ENCODE measurements at places on chromosomes 16 and 17. TPM values are rescaled to one million over a fixed set of nuclear protein-coding genes. Genes with fewer than 3 reads are reported as not detected.
A peak's percentile ranks its signal among the peaks of the same experiment; 100 is the strongest.

- no peaks in the 10 kb centered on the region for H3K4me1 ChIP-seq
- H3K36me3 ChIP-seq: no peaks in the 10 kb centered on the region
- H3K27ac ChIP-seq: no peak overlapping the region
Observed at GRCh38 chr16:23528644-23529310, 18.5 kb upstream of the GGA2 start.

- DNase-seq: no peak
- no peak within 1 kb of the TSS for H3K4me3 ChIP-seq
- no peak within 1 kb of the TSS for H3K27ac ChIP-seq
- H3K4me1 ChIP-seq: no peaks in the 10 kb centered on the region
- H3K27me3 ChIP-seq: peaks cover 11% of the 10 kb centered on the region
Observed at GRCh38 chr17:44267818-44268490, at the start of gene SLC4A1. Gene SLC4A1, minus strand, starts transcription at chr17:44268135. Its CDS starts 5,269 bp downstream, at chr17:44262866.

Gene ADAD2
- total RNA-seq: 0.43 TPM

Gene IRF8
- total RNA-seq: 46.8 TPM

DNA sequence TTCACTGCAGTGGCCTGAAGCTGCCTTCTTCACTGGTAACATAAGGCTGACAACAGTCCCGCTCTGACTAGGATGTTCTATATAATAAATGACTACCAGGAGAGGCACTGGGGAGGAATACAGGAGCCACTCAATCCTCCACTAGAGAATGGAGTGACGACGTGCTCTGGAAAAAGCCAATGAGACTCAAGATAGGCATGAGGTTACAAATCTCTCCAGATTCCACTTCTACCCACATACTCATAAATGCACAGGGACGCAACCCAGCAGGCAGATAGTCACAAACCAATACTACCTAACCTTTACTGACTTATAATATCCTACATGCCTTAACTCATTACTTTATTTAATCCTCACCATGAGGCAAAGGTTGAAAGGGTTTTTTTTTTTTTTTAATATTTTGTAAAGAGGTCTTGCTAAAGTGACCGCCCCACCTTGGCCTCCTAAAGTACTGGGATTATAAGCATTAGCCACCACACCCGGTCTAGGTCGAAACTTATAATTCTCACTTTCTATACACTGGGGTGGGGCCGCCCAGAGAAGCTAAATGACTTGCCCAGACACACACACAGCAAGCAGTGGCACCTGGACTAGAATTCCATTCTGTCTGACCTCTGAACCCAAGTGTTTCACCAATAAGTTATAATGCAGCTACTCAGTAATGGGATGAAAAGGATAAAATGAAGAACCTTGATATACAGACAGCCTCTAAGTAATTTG is 33.7 kb downstream of the TOM1L2 start:
- no peak overlapping the region for H3K27ac ChIP-seq
- no peak overlapping the region for H3K4me3 ChIP-seq
- DNase-seq: no peak
- no peaks in the 10 kb centered on the region for H3K36me3 ChIP-seq

Gene CCL22
- total RNA-seq: 8.0 TPM

Gene TNFRSF13B
- total RNA-seq: not detected

Gene DNAAF8
- total RNA-seq: not detected

Gene KRTAP2-3
- total RNA-seq: not detected

DNA sequence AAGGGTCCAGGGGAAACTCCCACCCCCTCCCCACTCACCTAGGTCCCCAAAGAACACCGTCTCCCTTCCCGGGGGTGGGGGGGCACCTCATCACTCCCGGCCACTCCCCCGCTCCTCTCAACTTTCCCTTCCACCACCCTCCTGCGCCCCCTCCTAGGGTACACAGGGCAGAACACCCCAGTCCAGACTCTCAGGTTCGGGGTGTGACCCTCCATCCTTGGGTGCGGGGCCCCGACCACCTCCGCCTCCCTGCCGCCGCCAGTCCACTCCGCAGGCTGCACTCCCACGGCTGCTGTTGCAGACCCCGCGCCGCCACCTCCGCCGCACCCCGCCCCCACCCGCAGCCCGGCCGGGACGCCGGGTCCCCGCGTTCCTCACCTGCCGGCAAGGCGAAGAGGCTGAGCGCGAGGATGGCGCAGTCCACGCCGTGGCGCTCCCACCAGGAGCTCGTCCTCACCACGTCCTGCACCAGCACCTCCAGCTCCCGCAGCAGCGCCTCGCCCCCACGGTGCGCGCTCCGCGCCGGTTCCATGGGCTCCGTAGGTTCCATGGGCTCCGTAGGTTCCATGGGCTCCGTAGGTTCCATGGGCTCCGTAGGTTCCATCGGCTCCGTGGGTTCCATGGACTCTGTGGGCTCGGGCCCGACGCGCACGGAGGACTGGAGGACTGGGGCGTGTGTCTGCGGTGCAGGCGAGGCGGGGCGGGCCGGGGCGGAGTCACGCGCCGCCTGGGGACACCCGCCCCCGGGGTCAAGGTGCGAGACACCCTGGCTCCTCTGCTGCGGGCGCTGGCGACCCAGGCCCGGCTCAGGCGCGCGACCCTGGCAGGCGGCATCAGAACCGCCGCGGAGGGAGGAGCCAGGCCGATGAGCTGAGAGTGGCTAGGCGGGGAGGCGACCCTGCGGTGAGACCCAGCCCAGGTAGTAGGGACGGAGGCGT is at the start of gene FADS6:
Gene FADS6 (minus strand): TSS at position 660 of the 938 bp plus-strand sequence. CDS start 38 bp downstream, at position 622.
- no peaks in the 10 kb centered on the region for H3K4me1 ChIP-seq
- H3K27me3 ChIP-seq: peaks cover 27% of the 10 kb centered on the region
- DNase-seq: peak; percentile 24
- H3K36me3 ChIP-seq: no peaks in the 10 kb centered on the region
- peak within 1 kb of the TSS; percentile 77 for H3K4me3 ChIP-seq
- H3K27ac ChIP-seq: no peak within 1 kb of the TSS
